ENCODE measurements at places on chromosomes 16 and 17.

GRCh38 chr17:53193044-53193443 lies 629.7 kb upstream of the KIF2B start:
- no peak for DNase-seq

DNA sequence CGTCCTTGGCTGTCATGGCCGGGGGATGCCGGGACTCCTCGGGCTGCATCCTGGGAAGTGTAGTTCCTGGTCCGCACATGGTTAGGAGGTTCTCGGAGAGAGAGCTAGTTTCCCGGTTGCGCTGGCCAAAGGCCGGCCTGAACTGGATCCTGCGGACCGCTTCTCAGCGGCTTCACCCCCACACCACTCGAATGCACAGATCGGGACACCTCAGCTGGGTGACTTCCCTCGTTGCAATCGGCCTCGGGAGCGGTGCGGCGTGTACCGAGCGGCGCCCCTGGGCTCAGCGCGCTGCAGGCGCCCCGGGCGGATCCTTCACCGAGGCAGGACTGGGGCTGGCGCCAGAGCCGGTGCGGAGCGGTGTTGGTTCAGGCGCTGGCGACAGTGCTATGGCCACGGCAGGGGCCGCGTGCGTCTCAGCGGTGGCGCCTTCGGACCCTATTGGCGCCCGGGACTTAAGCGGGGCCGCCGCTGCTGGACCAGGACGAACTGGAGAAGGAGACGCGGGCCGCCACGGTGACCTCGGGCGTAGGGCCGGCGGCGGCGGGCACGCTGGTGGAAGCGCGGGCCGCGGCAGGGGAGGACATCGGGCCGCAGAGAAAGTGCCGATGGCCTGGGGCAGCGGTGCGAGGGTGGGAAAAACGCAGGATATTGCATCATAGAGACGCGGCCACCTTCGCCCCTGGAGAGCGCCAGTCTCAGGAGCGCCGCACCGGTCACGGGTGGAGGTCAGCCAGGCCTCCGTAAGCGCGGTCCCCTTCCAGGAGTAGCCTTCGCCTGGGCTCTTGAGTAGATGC lies 11.4 kb downstream of the ZNF629 start:
- peak; percentile 91 for DNase-seq

DNA sequence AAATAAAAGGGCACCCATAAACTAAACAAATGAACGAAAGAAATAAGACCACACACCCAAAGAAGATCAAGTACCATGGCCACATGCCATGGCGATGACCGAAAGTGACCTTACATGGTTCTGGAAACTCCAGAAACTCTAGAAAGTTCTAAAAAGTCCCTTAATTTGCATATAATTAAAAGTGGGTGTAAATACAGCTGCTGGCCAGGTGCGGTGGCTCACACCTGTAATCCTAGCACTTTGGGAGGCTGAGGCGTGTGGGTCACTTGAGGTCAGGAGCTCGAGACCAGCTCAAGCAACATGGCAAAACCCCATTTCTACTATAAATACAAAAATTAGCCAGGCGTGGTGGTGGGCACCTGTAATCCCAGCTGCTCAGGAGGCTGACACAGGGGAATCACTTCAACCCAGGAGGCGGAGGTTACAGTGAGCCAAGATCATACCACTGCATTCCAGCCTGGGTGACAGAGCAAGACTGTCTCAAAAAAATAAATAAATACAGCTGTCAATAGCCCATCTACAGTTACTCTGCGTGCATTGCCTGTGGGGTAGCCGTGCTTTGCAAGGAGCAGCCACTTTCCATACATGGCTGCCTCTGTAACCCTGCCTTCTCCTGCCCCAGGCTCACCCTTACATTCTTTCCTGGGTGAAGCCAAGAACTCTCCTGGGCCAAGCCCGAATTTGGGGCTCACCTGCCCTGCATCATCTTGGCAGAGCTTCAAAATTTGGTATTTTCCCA lies 7.2 kb upstream of the ZNF778 start:
- DNase-seq: no peak

DNA sequence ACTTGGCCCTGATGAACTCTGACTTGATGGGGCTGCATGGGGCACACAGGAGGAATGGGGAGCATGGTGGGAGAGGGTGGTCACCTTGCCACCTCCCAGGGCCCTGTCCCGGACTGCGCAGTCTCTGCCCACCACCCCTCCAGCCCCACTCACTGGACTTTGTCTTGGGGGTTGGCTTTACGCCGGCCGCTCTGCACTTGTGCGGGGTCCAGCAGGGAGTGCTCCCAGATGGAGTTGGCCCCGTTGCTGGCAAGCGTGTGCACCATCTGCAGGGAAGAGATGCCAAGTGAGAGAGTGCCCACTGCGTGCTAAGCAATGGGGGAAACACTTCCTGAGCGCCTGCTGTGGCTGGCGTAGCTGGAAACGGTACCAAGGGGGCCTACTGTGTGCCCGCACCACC lies 6.7 kb downstream of the GIT1 start:
- peak; percentile 26 for DNase-seq

DNA sequence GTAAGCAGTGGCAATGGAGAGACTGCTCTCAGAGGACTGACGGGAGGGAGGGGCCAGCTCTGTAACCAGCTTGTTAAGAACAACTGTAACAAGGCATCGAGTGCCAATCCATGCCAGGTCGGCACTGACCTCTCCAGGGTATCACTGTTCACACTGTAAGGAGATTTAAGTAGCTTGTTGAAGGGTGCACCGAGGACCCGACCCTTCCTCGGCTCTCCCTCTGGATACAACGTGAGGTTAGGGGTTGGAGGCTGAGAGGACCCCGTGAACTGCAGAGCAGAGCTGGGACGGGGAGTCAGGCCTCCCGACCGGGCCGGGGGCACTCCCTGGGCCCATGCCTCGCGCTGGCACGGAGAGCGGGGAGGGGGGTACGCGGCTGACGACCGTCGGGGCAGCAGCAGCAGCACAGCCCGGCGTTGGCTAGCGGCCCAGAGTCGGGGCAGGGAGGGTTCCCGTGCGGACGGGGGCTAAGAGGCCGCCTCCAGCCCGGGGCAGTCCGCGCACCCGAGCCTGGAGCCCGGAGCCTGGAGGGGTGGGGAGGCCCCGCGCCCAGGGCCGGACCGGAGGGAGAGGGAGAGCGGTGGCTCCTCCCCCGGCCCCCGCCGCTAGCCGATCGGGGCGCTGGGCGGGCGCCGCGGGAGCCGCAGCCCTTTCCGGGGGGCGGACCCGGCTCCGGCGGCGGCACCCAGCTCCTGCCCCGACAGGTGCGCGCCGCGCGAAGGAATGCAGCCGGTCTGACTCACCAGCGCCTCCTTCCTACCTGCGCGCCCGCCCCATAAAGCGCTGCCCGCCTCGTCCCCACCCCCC lies at the start of gene ITGB4:
Gene ITGB4, plus strand, starts transcription at position 804 of the 807 bp plus-strand sequence. CDS start 3,245 bp downstream, outside the sequence.
- no peak for DNase-seq

- no peak for DNase-seq
Measured at GRCh38 chr16:28292731-28293600, 641 bp downstream of the SBK1 start.

- DNase-seq: no peak
Measured at GRCh38 chr16:50188619-50189136, 35.6 kb downstream of the TENT4B start.

GRCh38 chr17:40022961-40023541 lies 7.8 kb downstream of the CSF3 start:
- no peak for DNase-seq

DNA sequence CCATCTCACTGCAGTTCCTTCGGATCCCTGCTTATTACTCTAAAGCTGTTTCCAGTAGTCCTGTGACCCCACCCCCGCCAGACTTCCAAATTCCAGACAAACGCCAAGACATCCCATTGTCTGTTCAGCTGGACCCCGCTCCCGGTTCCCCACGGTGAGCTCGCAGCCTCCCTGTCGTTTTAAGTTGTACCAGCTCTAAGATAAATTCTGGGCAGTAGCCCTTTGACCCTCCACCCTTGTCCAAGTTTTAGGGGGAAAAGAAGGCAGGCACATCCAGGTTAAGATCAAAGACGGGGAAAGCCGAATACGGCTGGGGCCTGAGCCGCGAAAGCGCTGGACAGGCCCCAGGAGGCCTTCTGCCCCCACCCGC lies 589 bp downstream of the ARL6IP1 start:
- no peak for DNase-seq

DNA sequence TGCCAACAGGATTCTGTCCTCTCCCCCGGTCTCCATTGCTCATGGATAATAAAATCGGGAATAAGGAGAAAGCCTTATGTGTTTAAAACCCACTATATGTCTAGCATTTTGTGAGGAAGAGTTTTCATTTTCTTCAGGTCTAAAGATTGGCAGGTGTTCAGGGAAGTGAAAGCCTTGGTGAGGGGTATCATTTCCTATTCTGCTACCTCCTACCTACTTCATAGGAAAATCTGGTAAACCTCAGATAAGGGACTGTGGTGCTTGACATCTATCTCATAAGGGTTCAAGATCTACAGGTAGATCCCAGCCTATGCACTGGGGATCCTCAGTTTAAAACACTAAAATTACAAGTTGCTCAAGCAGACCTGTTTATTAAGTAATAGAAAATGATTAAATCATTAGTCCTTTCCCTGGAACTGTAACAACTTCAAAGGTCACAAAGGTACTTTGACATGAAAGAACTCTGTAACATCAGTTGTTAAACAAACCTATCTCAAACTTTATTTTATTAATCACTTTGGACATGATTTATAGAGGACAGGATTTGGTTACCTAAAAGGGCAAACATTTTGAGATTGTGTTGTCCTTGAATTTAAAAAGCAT lies 6.5 kb downstream of the MOSMO start:
- no peak for DNase-seq

DNA sequence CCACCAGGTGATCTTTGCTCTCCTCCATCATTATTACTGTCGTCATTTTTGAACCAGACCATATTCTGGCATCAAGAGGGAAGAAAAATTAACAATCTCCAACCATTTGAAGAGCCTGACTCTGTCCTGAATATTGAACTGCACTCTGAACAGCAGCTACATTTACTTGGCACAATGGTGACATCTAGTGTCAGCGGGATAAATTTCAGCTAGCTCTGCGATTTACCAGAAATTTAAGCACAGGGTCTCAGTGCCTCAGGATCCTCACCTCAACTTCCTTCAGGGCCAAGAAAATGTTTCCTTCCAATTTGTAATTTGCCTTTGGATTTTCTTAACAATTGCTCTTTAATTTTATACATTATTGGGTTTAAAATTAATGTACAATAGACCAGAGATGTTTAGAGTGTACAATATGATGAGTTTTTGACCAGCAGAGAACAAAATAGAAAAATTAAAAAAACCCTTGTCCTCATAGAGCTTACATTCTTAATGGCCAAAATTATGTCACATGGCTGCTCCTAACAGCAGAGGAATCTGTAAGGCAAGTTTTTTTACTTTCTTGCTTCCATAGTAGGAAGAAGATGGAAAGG lies 10.7 kb upstream of the ZNF19 start:
- no peak for DNase-seq

- DNase-seq: no peak
Measured at GRCh38 chr17:2821868-2822267, 25.6 kb downstream of the RAP1GAP2 start.

GRCh38 chr17:40915721-40916256 lies 21.7 kb downstream of the KRT23 start:
- DNase-seq: no peak

GRCh38 chr16:50479771-50480170 lies 68.4 kb upstream of the NKD1 start:
- no peak for DNase-seq

GRCh38 chr16:65126845-65127624 lies 5.2 kb upstream of the CDH11 start:
- DNase-seq: no peak

DNA sequence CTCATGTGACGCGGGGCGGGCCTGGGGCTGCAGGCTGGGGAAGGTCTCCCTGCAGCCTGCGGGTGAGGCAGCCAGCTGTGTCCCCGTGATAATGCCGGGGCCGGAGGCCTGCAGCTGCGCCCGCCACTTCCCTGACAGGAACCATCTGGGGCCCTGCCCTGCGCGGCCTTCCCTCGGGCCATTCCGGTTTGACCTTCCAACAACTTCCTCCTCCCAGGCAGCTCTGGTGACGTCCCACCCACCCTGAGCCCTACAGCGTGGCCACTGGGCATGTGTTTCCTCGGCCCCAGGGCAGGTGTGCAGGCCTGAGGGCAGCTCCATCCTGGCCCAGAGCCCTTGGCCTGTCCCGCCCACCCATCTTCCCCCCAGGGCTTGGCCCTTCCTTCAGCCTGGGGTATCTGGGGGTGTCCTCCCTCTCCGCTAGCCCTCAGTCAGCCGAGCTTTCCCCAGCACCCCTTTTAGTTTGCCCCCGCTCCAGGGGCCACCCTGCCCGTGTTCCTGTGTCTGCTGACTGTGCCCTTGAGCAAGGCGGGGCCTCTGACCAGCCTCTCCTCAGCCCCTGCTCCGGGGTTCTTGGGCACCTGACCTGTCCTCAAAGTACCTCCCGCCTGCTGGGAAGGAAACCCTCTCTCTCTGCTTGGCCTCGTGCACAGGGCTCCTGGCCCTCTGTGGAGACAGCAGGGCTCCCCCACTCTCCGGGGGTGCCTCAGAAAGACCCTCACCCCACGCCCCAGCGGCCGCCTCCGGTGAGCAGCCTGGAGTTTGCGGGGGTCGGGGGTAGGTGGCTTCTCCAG lies at the start of gene CBFA2T3:
Gene CBFA2T3, minus strand, starts transcription at position 190 of the 794 bp plus-strand sequence. CDS start 400 bp downstream, outside the sequence.
- peak; percentile 82 for DNase-seq

DNA sequence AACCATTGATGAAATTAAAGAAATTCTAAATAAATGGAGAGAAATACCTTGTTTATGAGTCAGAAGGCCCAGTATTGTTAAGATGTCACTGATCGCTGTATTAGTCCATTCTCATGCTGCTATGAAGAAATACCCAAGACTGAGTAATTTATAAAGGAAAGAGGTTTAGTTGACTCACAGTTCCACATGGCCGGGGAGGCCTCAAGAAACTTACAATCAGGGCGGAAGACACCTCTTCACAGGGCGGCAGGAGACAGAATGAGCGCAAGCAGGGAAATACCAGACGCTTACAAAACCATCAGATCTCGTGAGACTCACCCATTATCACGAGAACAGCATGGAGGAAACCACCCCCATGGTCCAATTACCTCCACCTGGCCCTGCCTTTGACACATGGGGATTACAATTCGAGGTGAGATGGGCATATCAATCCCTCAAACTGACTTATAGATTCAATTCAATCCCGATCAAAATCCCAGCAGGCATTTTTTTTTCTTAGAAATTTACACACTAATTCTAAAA lies 157.2 kb downstream of the ENGASE start:
- no peak for DNase-seq

GRCh38 chr16:48426244-48427141 lies 41.3 kb upstream of the SIAH1 start:
- no peak for DNase-seq

GRCh38 chr17:79077587-79077986 lies 3.0 kb downstream of the ENGASE start:
- no peak for DNase-seq

DNA sequence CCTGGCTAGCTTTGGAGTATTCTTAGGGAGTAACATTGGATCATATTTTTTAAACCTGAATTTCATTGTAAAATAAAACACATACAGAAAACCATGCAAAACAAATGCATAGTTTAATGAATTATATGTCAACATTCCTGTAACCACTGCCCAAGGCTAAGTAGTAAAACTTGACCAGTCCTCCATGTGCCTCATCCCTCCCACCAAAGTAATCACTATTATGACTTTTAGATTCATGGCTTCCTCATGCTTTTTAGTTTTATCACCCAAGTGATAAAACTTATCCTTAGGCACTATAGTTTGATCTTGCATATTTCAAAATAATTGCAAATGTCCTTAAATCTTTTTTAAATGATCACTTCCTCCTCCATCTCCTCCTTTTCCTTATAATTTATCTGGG lies 20.4 kb downstream of the PRKCA start:
- DNase-seq: no peak

GRCh38 chr17:41522301-41523224 lies 3.9 kb upstream of the KRT15 start:
- no peak for DNase-seq

All from left hindlimb (tissue), 1 donor.